ENCODE measurements at places on chromosomes 5 and 9. TPM values are rescaled to one million over a fixed set of nuclear protein-coding genes. Genes with fewer than 3 reads are reported as not detected.

The CTSV gene
- 6.0 TPM for total RNA-seq

The ECM2 gene
- not detected for total RNA-seq

The CCDC183 gene
- 3.0 TPM for total RNA-seq

The SHB gene
- total RNA-seq, result 14.7 TPM

The FOXD4 gene
- 0.18 TPM for total RNA-seq

The CATSPER3 gene
- total RNA-seq, result 0.33 TPM

The NPR3 gene
- not detected for total RNA-seq

The CD74 gene
- 30.1 TPM for total RNA-seq

The PCDHGA7 gene
- total RNA-seq, result 0.31 TPM

The OR1Q1 gene
- total RNA-seq, result not detected

The FOXD4L4 gene
- 0.38 TPM for total RNA-seq

The PCDHA1 gene
- not detected for total RNA-seq

- no peak for DNase-seq
These were observed 158.5 kb downstream of the NTRK2 start for GRCh38 chr9:84828046-84828445.

GRCh38 chr9:93317495-93318094, 133.7 kb downstream of the WNK2 start:
- DNase-seq, result no peak

DNA sequence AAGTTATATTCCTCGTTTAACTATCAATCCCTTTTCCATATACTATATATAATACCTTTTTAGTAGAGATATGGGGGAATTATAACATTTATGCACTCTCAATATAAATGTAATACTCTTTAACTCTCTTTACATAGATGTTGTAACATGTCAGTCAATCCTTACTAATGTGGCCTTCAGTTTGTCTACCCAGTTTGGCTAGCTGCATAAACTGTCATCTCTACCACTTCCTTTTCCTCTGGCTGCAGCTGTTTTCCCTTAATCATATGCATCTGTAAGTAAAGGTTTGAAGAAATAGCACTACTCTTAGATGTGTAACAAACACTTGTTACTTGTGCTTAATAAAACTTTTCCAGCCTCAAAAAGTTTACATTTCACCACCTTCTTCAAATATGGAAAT, 13.4 kb downstream of the ABHD17B start:
- DNase-seq, result no peak

GRCh38 chr5:143828710-143829109, 16.7 kb downstream of the HMHB1 start:
- no peak for DNase-seq

- DNase-seq, result peak; percentile 43
These were observed 995 bp downstream of the IPPK start for GRCh38 chr9:92668746-92669526.

GRCh38 chr5:115772731-115773475, 43.6 kb downstream of the CDO1 start:
- no peak for DNase-seq

GRCh38 chr5:124956471-124957029, 210.1 kb upstream of the ZNF608 start:
- no peak for DNase-seq

DNA sequence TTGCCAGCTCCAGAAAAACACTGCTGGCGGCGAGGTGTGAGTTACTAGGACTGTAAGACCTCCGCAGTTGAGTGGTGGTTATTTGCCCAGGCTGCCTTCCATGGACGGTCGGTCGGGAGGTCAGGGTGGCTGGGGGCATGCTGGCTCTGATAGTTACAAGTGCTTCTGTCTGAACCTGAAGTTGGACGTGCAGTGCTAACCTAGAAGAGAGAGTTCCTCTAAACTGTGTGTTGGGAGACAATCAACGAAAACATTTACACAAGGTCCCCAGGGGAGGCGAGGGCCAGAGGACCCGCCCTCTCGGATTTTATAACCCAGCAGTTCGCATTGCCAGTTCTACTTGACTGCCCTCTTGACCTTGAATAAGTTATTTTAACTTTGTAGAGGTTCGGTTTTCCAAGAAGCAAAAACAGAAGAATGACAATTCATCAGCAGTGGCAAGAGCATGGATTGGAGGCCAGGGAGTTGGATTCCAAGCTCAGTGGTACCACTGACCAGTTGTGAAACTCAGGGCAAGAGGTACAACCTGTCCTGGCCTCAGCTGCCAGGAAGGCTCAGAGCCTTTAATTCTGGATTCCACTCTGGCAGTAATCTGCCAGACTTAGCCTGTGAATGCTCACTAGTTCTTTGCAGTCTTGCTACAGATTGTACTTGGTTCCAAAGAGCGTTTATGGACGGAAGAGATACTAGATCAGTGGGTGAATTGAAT, 28.7 kb upstream of the PDE8B start:
- DNase-seq, result no peak

DNA sequence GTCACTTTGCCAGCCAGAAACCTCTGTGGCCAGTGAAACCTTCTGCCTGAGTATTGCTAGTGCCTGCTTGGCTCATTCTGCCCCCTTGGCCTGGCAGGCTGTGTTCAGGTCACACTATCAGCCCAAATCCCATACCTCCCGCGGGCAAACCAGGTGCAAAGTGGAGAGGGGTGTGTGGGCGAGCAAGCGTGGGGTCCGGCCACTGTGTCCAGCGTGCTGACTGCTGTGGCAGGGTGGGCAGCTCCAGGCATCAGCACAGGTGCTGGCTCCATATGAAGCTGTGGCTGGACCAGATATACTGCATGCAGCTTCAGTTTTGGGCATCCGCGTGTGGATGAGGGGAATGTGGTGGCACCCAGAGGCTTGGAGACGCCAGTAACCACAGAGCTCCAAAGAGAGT, 576.5 kb upstream of the EDIL3 start:
- DNase-seq, result no peak

DNA sequence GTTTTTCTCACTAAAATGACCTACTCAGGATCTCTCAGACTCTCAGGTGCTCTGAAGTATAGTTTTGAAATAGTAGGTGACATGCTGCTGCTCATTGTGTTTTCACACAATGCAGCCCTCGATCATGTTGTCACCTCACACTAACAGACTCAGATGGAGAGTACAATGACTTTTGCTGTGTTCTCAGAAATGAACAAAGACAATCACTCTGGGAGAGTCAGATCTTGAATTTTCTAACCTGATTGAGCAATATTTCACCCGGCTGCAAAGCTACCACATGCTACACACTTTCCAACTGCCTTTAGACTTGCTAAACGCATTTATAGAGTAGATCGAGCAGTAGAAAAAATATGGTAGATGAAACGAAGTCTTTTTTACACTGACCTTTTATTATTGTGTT, 113.4 kb downstream of the ST8SIA4 start:
- DNase-seq, result no peak

GRCh38 chr9:5557606-5558587, 47.6 kb downstream of the PDCD1LG2 start:
- DNase-seq, result no peak

Data from HepG2 (cell line).